ENCODE measurements at places on chromosomes 11 and 22. TPM values are rescaled to one million over a fixed set of nuclear protein-coding genes. Genes with fewer than 3 reads are reported as not detected.

GRCh38 chr11:9530020-9530621, 43.3 kb upstream of the WEE1 start:
- H3K27me3 ChIP-seq, result no peaks in the 10 kb centered on the region
- no peak overlapping the region for H3K4me3 ChIP-seq
- H3K4me1 ChIP-seq, result peaks cover 2% of the 10 kb centered on the region
- no peak overlapping the region for H3K27ac ChIP-seq
- H3K36me3 ChIP-seq, result peaks cover 31% of the 10 kb centered on the region
- no peak for DNase-seq

GRCh38 chr22:27720860-27721259, 80.7 kb downstream of the MN1 start:
- H3K27me3 ChIP-seq, result peaks cover 5% of the 10 kb centered on the region
- no peaks in the 10 kb centered on the region for H3K36me3 ChIP-seq
- no peaks in the 10 kb centered on the region for H3K4me1 ChIP-seq
- H3K4me3 ChIP-seq, result no peak overlapping the region
- no peak overlapping the region for H3K27ac ChIP-seq

- H3K27me3 ChIP-seq, result no peaks in the 10 kb centered on the region
- peaks cover 16% of the 10 kb centered on the region for H3K36me3 ChIP-seq
- H3K4me1 ChIP-seq, result peaks cover 63% of the 10 kb centered on the region
- peak overlapping the region; percentile 44 for H3K4me3 ChIP-seq
- no peak for DNase-seq
These were observed 3.4 kb upstream of the POU2AF1 start for GRCh38 chr11:111382451-111382850.

- H3K36me3 ChIP-seq, result no peaks in the 10 kb centered on the region
- peaks cover 24% of the 10 kb centered on the region for H3K27me3 ChIP-seq
- DNase-seq, result no peak
- no peak overlapping the region for H3K4me3 ChIP-seq
- H3K27ac ChIP-seq, result no peak overlapping the region
These were observed 74.9 kb downstream of the CACNG2 start for GRCh38 chr22:36628571-36629065.

The FAT3 gene
- total RNA-seq, result not detected

All from activated B cell treated with CpG ODN at 0.5 μM for 24 hours (primary cell).